ENCODE measurements at places on chromosomes 7 and 10. TPM values are rescaled to one million over a fixed set of nuclear protein-coding genes. Genes with fewer than 3 reads are reported as not detected.
A peak's percentile ranks its signal among the peaks of the same experiment; 100 is the strongest.

- no peak overlapping the region for H3K27ac ChIP-seq
- no peaks in the 10 kb centered on the region for H3K36me3 ChIP-seq
- H3K27me3 ChIP-seq: no peaks in the 10 kb centered on the region
- no peak overlapping the region for H3K4me3 ChIP-seq
- H3K4me1 ChIP-seq: no peaks in the 10 kb centered on the region
- DNase-seq: no peak
Measured at GRCh38 chr10:102188298-102188940, 36.2 kb downstream of the NOLC1 start.

DNA sequence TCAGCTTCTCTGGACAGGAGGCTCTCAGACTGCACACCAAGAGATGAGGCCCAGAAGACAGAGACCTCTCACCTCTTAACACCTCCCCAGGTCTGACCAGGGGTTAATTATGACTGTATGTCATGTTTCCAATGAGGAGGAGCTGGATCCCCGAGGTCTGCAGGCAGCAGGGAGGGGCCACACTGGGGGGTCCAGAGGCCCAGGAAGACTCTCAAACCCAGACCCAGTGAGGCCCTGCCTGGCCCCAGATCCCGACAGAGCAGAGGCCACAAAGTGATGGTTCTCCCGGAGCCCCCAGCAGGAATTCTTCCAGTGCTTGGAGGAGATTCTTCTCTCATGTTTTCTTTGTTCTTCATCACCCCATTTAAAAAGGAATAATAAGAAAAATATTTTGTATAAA, 28.8 kb downstream of the PTPRN2 start:
- H3K36me3 ChIP-seq: no peaks in the 10 kb centered on the region
- no peaks in the 10 kb centered on the region for H3K27me3 ChIP-seq
- H3K4me3 ChIP-seq: no peak overlapping the region
- DNase-seq: no peak

DNA sequence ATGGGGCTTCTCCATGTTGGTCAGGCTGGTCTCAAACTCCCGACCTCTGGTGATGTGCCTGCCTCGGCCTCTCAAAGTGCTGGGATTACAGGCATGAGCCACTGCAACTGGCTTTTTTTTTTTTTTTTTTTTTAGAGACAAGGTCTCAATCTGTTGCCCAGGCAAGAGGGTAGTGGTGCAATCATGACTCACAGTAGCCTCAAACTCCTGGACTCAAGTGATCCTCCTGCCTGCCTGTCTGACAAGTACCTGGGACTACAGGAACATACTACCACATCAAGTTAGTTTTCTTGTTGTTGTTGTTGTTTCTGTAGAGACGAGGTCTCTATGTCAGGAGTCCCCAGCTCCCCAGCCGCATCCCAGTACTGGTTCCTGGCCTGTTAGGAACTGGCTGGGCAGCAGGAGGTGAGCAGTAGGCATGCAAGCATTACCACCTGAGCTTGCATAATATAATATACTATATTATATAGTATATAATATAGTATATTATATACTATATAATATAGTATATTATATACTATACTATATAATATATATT, 55.7 kb downstream of the TPK1 start:
- H3K4me1 ChIP-seq: no peaks in the 10 kb centered on the region
- no peak for DNase-seq

SAMD9L gene
- 5.7 TPM for total RNA-seq

DNA sequence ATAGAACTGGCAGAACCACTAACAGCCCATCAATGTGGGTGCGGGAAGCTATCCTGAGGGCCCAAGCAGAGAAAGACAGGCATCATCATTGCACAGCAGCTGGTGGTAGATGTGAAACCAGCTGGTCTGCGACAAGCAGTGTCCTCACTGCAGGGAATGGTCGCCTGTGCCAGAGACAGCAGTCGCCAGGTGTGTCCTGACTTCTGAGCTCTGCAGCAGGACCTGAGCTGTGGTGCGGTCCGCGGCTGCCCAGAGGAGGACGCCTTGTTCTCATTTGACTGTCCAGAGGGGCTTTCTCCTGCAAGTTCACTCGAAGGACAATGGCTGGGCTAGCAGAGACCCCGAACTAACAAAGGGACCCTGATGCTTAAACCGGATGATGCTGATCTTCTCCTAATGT, 97.4 kb downstream of the LRRC18 start:
- H3K4me1 ChIP-seq: peaks cover 17% of the 10 kb centered on the region
- no peaks in the 10 kb centered on the region for H3K27me3 ChIP-seq
- no peak overlapping the region for H3K4me3 ChIP-seq
- H3K27ac ChIP-seq: no peak overlapping the region
- no peak for DNase-seq

BTBD16 gene
- not detected for total RNA-seq

DNA sequence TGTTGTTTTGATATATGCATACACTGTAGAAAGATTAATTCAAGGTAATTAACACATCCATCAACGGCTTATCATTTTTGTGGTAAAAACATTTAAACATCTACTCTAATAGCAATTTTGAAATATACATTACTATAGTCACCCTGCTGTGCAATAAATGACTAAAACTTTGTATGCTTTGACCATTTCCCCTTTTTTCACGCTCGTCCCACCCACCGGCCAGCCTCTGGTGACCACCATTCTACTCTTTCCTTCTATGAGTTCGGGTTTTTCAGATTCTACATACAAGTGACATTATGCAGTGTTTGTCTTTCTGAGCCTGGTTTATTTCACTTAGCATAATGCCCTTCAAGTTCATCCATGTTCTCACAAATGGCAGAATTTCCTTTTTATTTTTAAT, 21.3 kb downstream of the CYCS start:
- no peak overlapping the region for H3K4me3 ChIP-seq
- DNase-seq: no peak
- H3K4me1 ChIP-seq: no peaks in the 10 kb centered on the region
- H3K36me3 ChIP-seq: no peaks in the 10 kb centered on the region
- H3K27me3 ChIP-seq: no peaks in the 10 kb centered on the region

UPK3B gene
- total RNA-seq: 126 TPM

DNAH11 gene
- 2.8 TPM for total RNA-seq

DNA sequence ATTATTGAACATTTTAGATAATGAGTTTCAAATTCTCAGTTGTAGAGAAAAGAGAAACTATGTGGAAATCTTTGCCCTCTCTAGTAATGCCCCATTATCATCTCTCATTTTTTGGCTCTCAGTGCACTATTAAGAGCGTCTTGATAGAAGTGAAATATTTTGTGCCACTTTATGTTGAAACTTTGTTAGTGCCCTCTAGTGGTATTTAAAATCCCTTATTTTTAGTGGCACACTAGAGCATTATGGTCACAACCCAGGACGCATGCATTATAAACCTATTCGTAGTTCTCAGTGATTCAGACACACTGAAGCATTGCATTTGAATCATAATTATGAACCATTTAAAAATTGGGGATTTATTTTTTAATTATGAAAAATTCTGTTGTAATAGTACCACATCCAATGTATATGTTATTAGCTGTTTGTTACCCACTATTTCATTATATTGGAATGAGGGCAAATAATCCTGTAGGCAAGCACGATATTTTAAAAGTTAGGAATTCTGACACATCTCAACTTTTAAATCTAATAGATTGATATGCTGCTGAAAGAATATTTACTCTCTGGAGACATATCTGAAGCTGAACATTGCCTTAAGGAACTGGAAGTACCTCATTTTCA, 21.9 kb downstream of the PDCD4 start:
- H3K27ac ChIP-seq: no peak overlapping the region
- no peak for DNase-seq
- no peaks in the 10 kb centered on the region for H3K27me3 ChIP-seq
- peaks cover 44% of the 10 kb centered on the region for H3K36me3 ChIP-seq

DNA sequence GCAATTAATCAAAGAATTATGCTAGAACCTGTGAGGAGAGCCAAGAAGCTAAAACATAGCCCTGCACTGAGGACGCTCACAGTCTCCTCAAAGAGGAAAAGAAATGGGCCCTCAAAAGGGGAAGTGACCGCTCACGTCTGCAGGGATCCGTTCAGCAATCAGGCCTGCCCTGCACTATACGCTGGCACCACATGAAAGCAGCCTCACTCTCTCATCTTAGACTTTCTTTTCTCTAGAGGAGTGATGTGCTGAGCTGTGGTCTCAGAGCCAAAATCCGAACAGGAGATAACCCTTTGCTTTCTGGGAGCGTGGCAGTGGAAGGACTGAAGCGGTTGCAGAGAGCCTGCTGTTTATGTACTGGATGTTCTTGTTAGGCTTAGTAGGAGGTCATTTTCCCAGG, 6.3 kb upstream of the IL2RA start:
- H3K27me3 ChIP-seq: no peaks in the 10 kb centered on the region
- no peaks in the 10 kb centered on the region for H3K36me3 ChIP-seq
- H3K27ac ChIP-seq: no peak overlapping the region
- peaks cover 5% of the 10 kb centered on the region for H3K4me1 ChIP-seq

GRCh38 chr7:158324397-158325360, 262.9 kb downstream of the PTPRN2 start:
- no peaks in the 10 kb centered on the region for H3K4me1 ChIP-seq
- no peaks in the 10 kb centered on the region for H3K27me3 ChIP-seq
- no peak overlapping the region for H3K4me3 ChIP-seq
- H3K27ac ChIP-seq: no peak overlapping the region
- peak; percentile 26 for DNase-seq
- no peaks in the 10 kb centered on the region for H3K36me3 ChIP-seq

FIS1 gene
- total RNA-seq: 459 TPM

GRCh38 chr7:55254596-55255495, 110.3 kb upstream of the LANCL2 start:
- peak overlapping the region; percentile 66 for H3K27ac ChIP-seq
- H3K36me3 ChIP-seq: no peaks in the 10 kb centered on the region
- H3K4me3 ChIP-seq: peak overlapping the region; percentile 65
- no peaks in the 10 kb centered on the region for H3K27me3 ChIP-seq

- no peak overlapping the region for H3K27ac ChIP-seq
- no peaks in the 10 kb centered on the region for H3K27me3 ChIP-seq
- no peak overlapping the region for H3K4me3 ChIP-seq
- DNase-seq: no peak
- H3K4me1 ChIP-seq: no peaks in the 10 kb centered on the region
Measured at GRCh38 chr10:121702351-121703320, 104.4 kb upstream of the FGFR2 start.
